Activated naive CD4-positive, alpha-beta T cell treated with anti-CD3 and anti-CD28 coated beads, Interleukin-2, amount 50 U/mL, for 72 hours (primary cell): ENCODE measurements at places on chromosomes 12 and 14. TPM values are rescaled to one million over a fixed set of nuclear protein-coding genes. Genes with fewer than 3 reads are reported as not detected.

DNA sequence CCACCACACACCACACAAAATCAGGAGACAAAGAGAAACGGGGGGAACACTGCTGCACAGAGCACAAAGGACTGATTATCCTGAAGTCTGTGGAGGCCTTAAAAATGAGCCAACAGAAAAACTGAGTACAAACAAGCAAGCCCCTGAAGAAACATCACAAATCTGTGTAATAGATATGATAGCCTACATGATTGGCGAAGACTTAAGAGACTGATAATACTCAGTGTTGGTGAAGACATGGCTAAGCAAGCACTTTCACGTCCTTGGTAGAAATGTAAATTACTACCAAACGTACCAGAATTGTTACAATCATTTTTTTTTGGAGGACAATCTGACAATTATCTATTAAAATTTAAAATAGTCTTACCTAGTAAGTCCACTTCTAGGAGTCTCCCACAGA lies 74.6 kb downstream of the NINJ2 start:
- DNase-seq, result no peak

- no peak for DNase-seq
Observed at GRCh38 chr12:10305411-10305810, 2.3 kb upstream of the KLRD1 start.

DNA sequence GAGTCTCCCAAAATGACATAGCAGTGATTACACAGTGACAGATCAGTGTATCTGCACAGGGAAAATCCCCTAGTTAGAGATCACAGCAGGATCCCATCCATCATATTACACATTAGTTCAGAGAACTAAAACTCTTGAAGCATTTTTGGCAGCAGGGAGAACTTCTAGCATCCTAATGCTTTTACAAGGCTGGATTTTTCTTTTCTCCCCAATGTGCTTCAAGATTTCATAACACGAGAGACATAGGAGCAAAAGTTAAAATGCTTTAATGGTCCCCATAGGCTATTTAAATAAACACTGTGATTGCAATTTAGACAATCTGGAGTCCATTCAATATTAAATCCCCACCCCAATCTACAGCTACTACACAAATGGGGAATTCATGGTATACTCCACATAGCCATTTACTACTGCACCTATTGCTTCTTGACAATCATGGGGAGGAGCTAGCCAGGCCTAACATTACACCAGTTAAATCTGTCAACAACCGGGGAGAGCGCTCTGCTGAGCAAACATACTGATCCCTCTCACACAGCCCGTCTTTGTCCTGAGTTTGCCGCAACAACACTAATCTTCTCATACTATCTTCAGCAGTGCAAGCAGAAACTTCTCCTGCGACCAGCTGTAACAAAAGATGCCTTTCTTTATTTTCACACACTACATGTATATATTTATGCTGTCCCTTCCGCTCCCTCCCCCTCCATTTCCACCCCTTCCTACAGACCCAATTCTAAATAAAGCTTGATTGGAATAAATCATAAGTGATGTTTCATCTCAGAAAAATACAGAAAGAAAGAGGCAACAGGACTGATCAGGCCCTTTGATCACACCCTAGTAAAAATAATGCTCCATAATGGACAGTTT lies 120.3 kb upstream of the SOX5 start:
- DNase-seq, result no peak

FGD4 gene
- 0.11 TPM for total RNA-seq

ARHGEF40 gene
- 0.23 TPM for total RNA-seq

GRCh38 chr14:31269634-31270195 lies 62.1 kb upstream of the HECTD1 start:
- no peak for DNase-seq

DNA sequence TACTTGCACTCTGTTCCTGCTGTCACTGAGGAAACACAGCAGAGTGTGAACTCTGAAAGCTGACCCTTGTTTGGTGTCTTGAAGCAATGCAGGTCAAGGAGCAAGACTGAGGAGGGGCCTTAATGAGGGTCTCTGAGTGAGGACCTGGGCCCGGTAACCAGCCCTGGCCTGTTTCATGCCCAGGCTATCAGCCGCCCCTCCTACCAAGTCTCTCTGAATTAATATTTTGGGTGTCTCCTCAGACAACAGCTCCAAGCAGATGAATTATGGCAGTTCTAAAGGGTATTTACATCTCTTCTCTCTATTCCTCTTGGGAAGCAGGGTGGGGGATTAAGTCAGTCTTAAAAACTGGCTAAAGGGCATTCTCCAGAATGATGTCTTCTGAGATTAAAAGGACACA lies 394.5 kb downstream of the ZFP36L1 start:
- no peak for DNase-seq

- no peak for DNase-seq
Observed at GRCh38 chr12:132545955-132546354, 56.0 kb downstream of the FBRSL1 start.

GRCh38 chr14:105061428-105062047 lies 3.7 kb downstream of the GPR132 start:
- DNase-seq, result peak; percentile 88

DNA sequence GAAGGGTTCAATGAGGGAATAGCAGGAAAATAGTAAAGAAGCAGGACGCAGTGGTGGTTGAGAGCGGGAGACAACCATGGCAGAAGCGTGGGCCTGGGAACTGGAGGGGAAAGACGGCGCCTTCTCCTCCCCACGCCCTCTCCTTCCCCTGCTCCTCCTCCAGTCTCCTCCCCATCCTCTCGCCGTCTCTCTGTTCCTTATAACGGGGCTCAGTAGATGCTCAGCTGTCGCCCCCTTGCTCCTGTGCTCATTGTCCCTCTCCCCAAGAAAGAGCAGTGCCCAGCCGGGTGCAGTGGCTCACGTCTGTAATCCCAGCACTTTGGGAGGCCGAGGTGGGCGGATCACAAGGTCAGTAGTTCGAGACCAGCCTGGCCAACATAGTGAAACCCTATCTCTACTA lies 142.0 kb downstream of the BCL11B start:
- DNase-seq, result no peak

DNA sequence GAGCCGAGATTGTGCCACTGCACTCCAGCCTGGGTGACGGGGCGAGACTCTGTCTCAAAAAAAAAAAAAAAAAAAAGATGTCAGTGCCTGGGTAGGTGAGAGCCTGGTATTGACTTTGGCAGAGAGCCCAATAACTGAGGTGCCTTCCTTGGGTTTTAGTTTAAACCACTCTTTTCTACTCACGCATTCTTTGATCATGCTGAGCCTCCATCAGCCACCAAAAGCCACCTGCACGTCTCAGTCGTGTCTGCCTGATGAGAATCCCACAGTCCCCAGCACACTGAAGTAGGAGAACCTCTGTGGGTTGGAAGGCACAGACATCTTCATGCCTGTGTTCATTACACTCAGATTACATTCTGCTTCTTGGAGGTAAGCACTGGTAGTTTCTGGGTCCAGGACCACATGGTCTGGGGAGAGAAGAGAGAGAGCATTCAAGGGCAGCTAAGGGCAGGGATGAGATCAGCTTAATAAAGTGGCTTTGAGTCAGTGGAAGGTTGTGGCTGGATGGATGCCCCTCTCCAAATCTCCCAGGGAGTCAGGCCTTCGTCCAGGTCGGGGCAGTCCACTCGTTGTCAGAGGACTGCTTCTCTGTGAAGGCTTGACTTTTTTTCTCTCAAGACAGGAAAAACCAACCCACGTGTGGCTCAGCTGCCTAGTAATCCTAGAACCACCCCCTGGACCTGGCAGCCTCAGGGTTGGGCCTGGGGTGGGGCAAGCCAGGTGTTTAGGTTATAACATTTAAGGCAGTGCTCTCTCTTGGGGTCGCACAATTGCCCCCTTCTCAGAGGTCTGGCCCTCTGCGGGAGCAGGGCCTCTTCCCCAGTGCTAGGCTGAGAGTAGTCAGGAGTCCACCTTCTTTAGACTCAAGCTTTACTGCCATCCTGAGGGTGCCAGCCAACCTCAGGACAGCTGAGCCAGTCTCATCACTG lies 32.6 kb upstream of the MAX start:
- no peak for DNase-seq

TAS2R9 gene
- total RNA-seq, result not detected

DNA sequence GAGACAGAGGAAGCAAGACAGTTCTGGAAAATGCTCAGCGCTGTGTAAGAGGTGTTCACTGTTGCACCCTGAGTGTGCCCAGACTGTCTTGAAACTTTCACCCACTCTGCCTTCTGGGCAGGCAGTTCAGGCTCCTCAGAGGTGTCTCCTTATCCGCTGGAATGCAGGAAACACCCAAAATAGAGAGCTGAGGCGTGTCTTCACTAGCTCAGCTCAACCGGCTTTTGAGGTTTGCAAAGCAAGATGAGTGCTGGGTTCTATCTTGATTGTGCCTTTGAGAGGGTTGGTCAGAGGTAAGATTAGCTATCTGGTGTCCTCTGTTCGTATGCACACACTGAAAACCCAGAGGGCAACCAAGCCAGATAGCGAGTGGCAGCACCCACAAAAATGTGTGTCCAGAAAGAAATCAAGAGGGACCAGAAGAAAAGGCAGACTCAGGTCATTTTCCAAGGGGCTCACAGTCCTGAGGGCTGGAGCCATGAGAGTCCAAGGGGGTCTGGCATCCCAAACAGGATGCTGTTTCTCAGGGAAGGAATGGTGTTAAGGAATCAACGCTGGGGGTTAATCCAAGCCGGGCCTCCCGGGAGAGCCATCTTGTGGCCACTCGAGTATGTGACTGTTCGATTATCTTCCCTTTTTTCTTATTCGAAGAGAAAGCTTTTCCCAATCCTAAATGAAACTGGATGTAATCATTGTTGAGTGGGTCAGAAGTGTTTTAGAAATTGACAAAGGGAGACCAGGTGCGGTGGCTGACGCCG lies 47.1 kb downstream of the TBX3 start:
- no peak for DNase-seq

DNA sequence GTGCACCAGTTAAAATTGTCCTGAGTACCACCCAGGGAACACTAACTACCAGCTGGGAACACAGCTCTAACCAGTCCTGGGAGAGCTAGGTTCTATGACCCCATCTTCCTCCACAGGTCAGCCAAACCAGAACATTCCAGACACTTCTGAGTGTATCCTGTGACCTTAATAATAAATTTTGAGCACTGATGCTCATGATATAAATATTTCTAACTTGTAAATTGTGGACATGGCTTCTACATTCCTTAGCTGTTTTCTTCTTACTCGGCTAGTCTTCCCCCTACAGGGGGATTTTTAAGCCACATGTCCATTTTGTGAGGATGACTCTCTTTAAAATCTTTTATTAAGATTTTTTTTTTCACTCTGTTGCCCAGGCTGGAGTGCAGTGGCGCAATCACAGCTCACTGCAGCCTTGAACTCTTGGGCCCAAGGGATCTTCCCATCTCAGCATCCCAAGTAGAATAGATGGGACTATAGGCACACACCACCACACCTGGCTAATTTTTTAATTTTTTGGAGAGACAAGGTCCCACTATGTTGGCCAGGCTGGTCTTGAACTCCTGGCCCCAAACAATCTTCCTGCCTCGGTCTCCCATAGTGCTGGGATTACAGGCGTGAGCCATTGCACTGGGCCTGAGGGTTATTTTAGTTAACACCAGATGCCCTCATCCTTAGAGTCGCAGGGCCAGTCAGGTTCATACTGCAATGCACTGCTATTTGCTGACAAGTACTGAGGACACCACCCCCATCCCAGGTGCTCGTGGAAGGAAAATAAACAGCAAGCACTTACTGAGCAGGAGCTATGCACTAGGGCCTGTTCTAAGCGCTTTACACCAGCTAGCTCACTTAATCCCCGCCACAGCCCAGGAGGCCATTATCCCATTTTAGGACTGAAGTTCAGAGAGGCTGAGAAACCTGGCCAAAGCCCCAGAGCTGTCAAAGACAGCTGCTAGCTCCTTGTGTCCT lies 142.6 kb upstream of the NCOR2 start:
- DNase-seq, result no peak

PLEK2 gene
- total RNA-seq, result 6.5 TPM

DNA sequence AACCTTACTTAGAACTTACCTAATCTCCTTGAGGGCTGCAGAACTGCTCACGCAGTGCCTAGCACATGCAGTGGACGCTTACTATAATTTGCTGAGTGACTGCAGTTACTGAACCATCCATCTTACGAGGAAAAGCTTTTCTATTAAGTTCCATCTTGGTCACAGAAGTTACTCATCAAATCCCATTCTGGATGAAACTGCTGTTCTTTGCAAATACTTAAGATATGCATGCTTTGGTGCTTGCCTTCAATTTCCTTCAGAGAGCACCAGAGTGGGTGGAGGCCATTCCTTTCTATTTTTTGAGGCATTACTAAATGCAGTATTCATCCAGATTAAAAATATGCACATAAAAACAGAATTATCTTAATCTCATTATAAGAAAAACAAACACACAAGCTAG lies 17.7 kb upstream of the PELI2 start:
- no peak for DNase-seq

GRCh38 chr14:34911209-34912150 lies 36.3 kb upstream of the BAZ1A start:
- DNase-seq, result no peak

GRCh38 chr14:72634691-72635616 lies 258.9 kb downstream of the DPF3 start:
- no peak for DNase-seq

DNA sequence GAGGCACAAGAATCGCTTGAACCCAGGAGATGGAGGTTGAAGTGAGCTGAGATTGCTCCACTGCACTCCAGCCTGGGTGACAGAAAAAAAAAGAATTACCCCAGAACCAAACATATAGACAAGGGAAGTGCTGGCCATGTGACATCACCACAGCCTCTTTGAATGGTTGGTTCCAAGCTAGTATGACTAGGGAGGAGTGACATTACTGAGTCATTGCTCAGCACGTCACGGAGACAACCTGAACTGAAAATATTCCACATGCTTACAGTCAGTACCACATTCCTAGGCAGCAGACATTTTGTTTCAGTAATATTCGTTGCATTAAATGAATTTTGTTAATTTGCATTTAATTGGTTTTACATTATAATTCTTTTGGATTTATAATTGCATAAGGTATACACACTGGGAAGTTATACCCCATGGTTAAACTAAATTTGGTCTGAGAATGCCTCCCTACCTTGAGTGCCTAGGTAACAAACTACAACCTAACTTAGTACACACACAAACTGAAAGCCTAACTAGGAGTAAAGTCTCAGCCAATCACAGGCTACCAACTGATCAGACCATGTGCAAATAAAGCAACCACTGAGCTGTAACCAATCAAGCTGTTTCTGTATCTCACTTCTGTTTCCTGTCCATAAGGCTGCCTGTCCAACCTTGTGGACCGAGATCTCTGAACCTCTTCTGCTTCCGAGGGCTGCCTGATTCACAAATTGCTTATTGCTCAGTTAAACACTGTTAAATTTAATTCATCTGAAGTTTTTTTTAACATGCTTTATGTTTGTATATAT lies 164.4 kb downstream of the CAND1 start:
- no peak for DNase-seq

RNU6-7 gene
- not detected for total RNA-seq

- no peak for DNase-seq
Observed at GRCh38 chr14:106209755-106210154, 683.4 kb downstream of the TMEM121 start.

DNA sequence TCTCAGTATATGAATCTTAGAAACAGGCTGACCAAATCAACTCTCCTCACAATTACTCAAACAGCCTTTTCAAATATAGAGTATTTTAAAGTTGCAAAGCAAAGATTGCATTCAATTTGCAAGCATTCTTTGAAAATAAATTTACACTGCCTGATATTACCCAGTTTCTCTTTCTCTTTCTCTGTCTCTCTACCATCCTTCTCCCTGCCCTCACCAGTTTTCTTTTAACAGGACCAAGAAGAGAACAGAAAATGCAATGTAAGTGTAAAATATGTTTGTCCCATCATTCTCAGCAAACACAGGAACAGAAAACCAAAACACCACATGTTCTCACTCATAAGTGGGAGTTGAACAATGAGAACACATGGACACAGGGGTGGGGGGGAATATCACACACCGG lies 520.3 kb upstream of the USP15 start:
- DNase-seq, result no peak

- DNase-seq, result no peak
Observed at GRCh38 chr14:28570391-28570790, 196.2 kb upstream of the FOXG1 start.
